ENCODE measurements at places on chromosomes 1 and 21. TPM values are rescaled to one million over a fixed set of nuclear protein-coding genes. Genes with fewer than 3 reads are reported as not detected.

Gene CHODL
- total RNA-seq = not detected

Gene DPT
- total RNA-seq = not detected

Gene SAMSN1
- total RNA-seq = 39.8 TPM

Gene LRRN2
- total RNA-seq = 0.05 TPM

- H3K4me3 ChIP-seq = no peak overlapping the region
- H3K4me1 ChIP-seq = no peaks in the 10 kb centered on the region
- no peak overlapping the region for H3K27ac ChIP-seq
- no peaks in the 10 kb centered on the region for H3K36me3 ChIP-seq
- no peak for DNase-seq
- H3K27me3 ChIP-seq = peaks cover 4% of the 10 kb centered on the region
Observed at GRCh38 chr1:53617382-53617781, 121.6 kb downstream of the GLIS1 start.

Measured in activated CD4-positive, alpha-beta T cell treated with anti-CD3 and anti-CD28 coated beads for 36 hours (primary cell).